ENCODE measurements at places on chromosomes 5 and 9.

DNA sequence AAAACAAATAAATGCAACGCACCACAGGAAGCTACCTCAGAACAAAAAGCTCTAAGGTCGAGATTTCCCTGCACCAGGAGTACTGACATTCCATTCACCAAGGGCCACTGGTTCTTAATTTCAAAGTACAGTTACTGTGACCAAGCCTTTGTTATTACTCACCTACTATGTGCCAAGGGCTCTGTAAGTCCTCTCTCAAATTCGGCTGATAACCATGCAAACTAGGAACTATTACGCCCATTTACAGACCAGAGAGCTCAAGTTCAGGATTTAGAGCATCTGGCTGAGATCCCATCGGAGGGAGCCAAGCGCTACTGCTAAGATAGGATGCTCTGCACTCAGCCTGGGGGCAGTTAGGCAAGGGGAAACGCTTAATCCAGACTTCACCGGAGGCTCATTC is 5.6 kb downstream of the MYO10 start:
- H3K36me3 ChIP-seq = no peaks in the 10 kb centered on the region
- no peak overlapping the region for H3K27ac ChIP-seq
- H3K4me1 ChIP-seq = no peaks in the 10 kb centered on the region
- no peak overlapping the region for H3K4me3 ChIP-seq
- no peak for DNase-seq

GRCh38 chr9:116191576-116192415 is 38.2 kb downstream of the PAPPA start:
- no peaks in the 10 kb centered on the region for H3K36me3 ChIP-seq
- no peak for DNase-seq
- no peak overlapping the region for H3K4me3 ChIP-seq
- H3K4me1 ChIP-seq = no peaks in the 10 kb centered on the region

- no peak within 1 kb of the TSS for H3K4me3 ChIP-seq
- no peak for DNase-seq
- no peak within 1 kb of the TSS for H3K27ac ChIP-seq
- no peaks in the 10 kb centered on the region for H3K36me3 ChIP-seq
Measured at GRCh38 chr9:136764301-136764891, at the start of gene LCN15. Gene LCN15 (minus strand): TSS chr9:136764518. CDS start chr9:136764488, 30 bp downstream.

- H3K36me3 ChIP-seq = no peaks in the 10 kb centered on the region
- H3K27me3 ChIP-seq = no peaks in the 10 kb centered on the region
- H3K4me1 ChIP-seq = no peaks in the 10 kb centered on the region
- DNase-seq = no peak
- H3K4me3 ChIP-seq = no peak overlapping the region
Measured at GRCh38 chr5:142181096-142181495, 72.5 kb downstream of the NDFIP1 start.

- peak overlapping the region; percentile 67 for H3K4me3 ChIP-seq
- DNase-seq = no peak
- H3K4me1 ChIP-seq = peaks cover 35% of the 10 kb centered on the region
- peaks cover 30% of the 10 kb centered on the region for H3K27me3 ChIP-seq
- H3K36me3 ChIP-seq = no peaks in the 10 kb centered on the region
Measured at GRCh38 chr9:36136894-36137391, 410 bp downstream of the GLIPR2 start.
